ENCODE measurements at places on chromosomes 5 and 9.

GRCh38 chr9:82036086-82036485 is 47.5 kb downstream of the SPATA31D1 start:
- DNase-seq = no peak

DNA sequence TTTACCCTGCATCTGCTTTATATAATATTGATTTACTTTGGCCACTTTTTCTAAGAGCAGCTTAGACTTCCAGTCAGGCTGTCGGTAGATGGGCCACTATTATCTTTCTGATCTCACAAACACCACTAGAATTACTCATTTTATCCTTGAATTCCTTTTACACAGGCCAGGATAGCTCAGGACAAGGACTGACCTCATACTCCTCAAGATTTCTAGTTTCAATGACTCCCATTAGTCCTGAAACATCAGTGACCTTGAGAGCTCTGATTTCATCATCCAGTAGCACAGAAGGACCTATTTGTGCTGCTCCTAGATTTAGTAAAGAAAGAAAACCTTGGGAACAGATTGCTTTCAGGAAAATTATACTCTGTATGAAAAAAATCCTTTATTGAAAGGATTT is 727.9 kb upstream of the PTPRD start:
- no peak for DNase-seq

DNA sequence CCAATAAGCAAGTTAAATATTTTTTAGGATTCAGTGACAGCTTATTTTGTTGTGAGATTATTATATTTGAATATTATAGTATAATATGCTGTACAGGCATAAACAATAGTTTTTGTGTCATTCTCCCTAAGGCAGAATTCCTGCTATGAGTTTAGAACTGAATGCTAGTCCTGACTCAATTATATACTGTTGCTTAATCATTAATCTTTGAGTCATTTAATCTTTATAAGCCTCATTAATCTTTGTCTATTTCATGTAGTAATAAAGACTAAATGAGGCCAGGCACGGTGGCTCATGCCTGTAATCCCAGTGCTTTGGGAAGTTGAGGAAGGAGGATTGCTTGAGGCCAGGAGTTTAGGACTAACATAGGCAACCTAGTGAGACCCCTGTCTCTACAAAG is 3.6 kb upstream of the DCP2 start:
- no peak for DNase-seq

- no peak for DNase-seq
These were observed 491 bp downstream of the OR1N1 start for GRCh38 chr9:122526602-122527001.

DNA sequence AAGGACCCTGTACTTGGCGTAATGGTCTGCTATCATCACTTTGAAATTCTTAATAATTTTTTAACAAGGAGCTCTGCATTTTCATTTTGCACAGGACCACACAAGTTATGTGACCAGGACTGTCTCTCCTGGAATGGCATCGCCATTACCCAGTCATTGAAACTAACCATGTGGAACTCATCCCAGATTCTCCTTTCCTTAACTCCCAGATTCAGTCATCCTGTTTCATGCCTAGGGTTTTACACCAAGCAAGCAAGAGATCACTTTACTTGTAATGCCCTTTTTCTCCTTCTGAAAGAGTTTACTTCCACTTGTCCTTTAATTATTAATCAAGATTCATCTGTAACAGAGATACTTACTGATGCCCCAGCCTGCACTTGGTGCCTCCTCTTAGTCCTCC is 12.0 kb downstream of the FRMD3 start:
- no peak for DNase-seq

DNA sequence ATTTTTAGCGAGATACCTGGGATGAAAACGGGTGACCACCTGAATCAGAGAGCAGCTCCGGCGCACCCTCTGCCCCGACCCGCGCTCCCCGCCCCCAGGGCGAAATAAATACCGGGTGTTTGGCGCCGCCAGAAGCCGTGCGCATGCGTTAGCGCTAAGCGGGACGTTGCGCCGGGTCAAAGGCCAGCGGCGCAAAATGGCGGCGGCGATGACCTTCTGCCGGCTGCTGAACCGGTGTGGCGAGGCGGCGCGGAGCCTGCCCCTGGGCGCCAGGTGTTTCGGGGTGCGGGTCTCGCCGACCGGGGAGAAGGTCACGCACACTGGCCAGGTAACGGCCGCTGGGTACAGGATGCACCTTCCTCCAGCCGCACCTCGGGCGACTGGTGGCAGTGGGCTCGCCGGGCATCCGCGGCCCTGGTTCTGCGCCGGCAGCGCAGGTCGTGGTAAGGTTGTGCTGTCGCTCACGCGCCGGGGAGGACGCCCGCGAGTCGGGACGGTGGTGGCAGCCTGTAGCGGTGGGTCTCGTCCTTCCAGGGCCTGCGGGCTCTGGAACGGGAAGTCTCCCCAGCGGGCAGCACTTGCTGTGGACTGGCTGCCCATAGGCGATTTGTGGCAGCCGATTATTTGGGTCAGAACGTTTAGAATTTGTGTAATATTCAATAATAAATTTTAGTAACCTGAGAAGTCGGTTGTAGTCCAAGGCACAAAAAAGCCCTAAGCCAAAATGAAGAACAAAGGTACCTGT is at the start of gene NDUFS6:
Gene NDUFS6, plus strand, starts transcription at position 186 of the 745 bp plus-strand sequence. Its CDS starts 11 bp downstream, at position 197.
- peak; percentile 48 for DNase-seq

DNA sequence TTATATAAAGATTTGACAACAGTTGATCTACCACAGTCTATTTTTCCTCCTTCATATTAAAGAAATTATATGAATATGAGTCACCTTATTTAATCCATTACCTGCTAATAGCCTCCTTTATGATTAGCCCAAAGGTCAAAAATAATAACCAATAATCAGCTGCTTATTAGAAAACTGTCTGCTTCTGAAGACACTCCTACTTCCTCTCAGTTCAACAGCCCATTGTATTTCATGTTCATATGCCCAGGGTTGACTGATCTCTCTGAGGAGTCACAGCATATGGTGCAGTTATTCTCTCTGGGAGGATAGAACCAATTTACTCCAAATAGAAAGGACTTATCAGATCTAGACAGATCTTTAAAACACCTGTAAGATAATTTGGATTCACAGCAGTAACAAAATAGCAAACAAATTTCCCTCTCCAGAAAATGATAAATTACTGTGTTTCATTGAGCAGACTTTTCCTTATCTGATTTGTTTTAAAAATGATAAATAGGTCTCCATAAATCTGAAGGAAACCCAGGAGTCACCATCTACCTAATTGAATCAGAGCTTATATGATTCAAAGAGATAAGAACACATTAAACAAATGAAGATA is 180.4 kb upstream of the ITGA1 start:
- DNase-seq = no peak

DNA sequence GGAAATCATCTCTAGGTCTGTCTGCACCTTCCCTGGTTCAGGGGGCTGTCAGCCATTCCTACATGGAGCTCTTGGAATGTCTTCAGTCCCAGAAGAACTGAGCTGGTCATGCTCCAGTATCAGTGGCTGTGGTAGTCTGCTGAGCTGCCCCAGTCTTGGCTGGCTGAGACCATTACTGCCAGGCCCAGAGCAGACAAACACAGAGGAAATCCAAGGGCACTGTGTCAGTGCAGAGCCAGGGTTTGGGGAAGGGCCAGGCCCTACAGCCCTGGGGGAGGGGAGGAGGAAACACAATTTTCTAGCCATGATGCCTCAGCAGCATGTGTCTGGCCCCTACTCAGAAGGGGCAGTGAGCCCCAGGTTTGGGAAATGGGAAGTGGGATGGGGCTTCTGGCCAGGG is 58.4 kb downstream of the ARHGEF37 start:
- no peak for DNase-seq

DNA sequence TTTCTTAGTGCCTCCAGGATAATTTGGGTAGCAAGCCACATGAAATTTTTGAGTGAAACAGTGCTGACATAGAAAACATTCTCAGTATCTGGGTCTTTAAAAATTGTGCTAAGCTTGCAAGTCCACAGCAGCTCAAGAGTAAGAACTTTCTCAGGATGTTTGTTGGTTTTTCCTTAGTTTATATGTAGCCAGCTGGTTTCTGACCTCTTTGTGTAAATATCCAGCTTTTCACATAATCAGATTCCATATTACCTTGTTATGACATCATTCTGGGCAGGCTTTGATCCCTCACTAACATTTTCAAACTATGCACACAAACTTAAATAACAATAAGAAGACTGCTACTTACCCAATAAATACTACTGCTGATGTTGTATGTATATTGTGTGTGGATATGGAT is 82.9 kb upstream of the VCAN start:
- DNase-seq = no peak

DNA sequence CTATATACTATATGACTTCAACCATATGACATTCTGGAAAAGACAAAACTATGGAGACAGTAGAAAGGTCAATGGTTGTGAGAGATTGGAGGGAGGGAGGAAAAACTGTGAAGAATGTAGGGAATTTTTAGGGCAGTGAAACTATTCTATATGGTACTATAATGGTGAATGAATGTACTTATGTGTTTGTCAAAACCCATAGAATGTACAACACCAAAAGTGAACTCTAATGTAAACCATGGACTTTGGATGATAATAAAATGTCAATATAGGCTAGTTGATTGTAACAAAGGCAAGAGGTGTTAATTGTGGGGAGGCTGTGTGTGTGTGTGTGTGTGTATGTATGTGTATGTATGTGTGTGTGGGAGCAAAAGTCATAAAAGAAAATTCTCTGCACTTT is 10.8 kb upstream of the STOM start:
- no peak for DNase-seq

- no peak for DNase-seq
These were observed 365.0 kb upstream of the SEMA6A start for GRCh38 chr5:116939641-116940040.

- no peak for DNase-seq
These were observed 19.3 kb downstream of the SLC6A7 start for GRCh38 chr5:150209099-150209635.

DNA sequence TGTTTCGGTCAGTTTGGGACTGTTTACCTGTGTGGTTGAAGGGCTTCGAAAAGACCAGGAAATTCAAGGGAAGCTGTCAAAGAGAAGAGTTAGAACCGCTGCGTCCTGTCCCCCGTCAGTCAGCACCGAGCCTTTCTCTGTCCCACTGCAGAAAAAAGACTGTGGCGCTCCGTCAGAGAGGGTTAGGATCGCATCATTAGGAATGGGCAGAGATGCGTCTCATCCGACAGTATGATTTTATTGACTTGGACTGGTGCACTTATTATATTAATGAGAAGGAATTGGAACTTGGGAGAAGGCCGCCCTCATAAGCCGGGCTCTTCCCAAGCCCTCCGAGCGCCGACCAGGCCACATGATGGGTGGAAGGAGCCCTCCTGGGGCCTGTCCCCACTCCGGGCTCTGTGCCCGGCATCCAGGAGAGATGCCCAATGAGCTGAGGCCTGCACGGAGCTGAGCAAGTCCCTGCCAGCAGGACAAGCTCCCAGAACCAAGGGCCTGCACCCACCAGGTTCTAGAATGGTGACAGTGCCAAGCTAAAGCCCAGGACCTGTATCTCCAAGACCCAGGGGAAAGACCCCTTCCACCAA is 71.5 kb downstream of the NEK6 start:
- DNase-seq = no peak

DNA sequence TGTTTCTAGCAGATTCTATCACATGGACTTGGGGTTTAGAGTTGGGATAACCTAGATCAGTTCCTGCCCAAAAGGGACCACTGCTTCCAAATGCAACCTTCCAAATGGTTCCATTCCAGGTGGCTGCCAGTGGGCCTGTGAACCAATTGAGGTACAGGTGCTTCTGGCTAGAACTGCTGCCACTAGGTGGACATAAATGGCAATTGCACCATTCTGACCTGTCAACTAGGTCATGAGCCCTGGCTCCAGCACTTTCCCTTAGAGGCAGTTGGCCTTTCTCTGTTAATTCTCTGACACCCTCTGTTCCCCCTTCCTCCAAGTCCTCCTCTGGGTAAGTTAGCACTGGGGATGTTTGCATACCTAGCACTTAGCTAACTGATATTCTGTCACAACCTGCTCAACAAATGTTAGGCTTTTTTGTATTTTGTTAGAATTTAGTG is 16.6 kb upstream of the HEMGN start:
- DNase-seq = no peak

- DNase-seq = peak; percentile 75
These were observed 159.5 kb downstream of the GNA14 start for GRCh38 chr9:77488439-77489126.

DNA sequence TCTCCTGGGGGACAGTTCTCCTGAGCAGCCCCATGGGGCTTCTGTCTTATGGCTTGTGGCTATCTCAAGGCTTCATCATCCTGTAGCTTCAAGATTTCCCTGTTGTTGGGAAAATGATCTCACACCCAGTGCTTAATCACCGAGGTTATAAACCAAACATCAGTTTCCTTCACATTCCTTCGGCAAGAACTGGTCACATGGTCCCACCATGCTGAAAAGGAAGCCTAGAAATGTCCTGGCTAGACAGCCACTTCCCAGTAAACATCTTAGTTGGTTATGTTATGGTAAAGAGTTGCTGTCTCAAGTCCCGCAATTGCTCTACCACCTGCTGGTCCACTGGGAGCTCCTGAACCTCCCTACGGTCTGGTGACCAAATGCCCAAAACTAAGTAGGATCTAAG is 66.0 kb downstream of the RAB3C start:
- no peak for DNase-seq

Data from A673 (cell line).